Right lung (tissue), 10 donors: ENCODE measurements at places on chromosomes 7 and 10.

- DNase-seq: no peak
Measured at GRCh38 chr10:93548376-93549071, 17.9 kb upstream of the FFAR4 start.

DNA sequence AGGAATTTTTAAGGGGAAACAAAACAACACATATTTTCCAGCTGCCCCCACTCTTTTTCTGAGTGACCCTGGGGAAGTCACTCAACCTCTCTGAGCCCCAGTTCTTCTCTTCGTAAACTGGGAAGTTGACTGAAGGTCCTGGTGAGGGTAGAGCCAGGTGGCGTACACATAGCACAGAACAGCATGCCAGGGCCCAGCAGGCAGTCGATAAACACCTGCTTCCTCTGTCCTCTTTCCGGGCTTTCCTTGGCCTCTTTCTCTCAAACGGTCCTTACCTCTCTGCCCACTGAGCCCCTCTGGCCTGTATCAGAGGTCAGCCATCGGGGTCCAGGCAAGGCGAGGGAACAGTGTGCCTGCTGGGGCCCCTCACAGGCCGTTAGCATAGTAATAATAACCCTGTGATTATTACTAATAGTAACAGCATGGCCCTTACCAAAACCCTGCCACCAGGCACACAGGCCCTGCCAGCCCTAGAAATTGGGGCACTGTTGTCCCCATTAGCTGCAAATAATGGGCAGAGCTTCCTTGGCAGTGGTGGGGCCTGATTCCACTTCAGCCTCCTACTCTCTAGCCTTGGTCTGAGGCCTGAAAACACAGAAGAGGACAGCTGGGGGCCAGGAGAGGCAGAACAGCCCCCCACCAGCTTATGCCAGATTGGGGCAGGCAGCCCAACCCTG is 37.3 kb upstream of the SLC29A3 start:
- DNase-seq: no peak

DNA sequence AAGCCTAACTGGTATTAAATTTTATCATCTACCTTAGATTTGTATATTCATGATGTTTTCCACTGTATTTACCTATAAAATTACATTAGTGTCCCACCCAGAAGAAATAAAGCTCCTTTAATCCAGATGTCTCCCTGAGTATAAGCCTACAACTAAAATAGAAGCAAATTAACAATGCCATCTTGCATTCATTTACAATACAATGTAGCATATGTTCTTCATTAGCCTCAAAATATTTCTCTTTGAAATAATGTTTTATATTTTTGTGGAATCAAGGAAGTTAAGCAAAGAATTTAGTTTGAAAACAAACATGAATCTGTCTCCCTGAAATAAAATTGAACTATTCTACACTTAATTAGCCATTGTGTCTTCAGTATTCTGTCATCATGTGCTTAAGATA is 112.3 kb downstream of the CACNA2D1 start:
- DNase-seq: no peak

DNA sequence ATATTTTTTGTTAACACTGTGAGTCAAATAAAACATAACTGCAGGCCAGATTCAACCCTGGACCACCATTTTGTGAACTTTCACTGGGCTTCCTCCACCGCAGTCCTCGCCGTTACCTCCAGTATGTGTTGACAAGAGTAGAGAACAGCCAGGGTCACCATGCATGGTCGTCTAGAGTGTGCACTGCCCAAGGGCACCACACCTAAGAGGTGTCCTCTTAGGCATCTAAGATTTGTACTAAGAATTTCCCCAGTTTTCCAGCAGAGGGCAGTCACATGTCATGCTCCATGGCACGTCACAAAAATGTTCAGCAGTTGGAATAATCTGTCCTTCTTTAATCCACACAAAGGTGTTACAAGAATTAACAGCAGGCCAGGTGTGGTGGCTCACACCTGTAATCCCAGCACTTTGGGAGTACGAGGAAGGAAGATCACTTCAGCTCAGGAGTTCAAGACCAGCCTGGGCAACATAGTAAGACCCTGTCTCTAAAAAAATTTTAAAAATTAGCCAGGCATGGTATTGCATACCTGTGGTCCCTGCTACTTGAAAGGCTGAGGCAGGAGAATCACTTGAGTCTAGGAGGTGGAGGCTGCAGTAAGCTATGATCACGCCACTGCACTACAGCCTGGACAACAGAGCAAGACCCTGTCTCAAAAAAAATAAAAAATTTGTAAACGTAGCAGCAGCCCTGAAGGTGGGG is 71.2 kb upstream of the FOXK1 start:
- peak; percentile 37 for DNase-seq
